NCI-H2107 (cell line): ENCODE measurements at places on chromosomes 1 and 21.
A peak's percentile ranks its signal among the peaks of the same experiment; 100 is the strongest.

DNA sequence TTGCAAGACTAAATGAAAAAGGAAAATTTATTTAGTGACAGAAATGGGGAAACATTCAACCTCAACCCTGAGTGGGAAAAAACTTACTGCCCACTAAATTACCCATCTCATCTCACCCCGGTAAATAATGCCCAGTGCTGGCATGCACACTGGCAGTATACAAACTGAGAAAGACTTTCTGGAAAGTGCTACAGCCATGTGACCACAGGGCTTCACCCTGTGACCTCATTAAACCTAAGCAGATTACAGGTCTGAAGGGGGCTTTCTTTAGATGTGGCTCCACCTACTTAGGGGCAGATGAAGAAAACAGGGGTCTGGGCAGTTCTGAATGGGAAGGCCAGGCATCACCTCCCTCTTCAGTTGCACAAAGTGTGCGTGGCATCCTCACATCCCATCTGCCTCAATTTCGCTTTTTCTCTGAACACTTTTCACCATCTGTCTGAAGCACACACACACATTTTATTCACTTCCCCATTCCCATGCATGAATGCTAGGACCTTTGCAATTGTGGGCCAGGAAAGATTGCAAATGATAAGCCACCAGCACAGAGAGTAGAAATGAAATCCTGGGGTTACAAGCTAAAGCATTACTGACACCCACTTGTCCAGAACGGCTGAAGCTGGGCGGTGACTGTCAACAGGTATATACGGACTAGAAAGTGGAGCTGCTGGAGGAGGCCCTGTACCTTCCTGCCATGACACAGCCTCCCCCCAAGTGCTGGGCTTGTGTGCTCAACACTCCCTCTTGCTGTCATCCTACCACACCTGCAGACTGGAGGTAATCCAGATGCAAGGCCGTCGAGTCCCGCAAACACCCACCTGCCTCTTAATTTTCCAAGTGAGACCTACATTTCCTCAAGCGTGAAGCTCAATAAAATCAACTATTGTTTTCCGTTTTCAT, 2.7 kb downstream of the NADK start:
- no peak for DNase-seq

DNA sequence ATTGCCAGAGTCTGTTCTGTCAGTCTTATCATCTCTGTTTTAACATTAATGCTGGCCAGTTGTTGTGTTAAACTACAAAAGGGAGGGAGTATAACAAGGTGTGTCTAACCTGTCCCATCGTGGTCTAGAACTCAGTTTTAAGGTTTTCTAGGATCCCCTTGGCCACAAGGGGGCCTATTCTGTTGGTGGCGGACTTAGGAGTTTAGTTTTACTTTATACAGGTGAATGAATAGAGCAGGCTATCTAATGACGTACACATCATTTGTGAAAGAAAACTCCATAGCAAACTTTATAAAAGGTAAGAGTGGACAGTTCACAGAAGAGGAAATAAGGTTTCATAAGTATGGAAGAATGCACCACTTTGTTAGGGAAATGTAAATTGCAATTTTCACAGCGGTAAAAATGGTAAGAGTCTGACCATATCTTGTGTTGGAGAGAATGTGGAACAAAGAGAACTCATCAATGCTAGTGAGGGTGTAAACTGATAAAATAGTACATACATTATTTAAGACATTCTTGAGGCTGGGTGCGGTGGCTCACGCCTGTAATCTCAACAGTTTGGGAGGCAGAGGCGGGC, 2.5 kb upstream of the ATF6 start:
- DNase-seq: no peak

GRCh38 chr1:20410503-20410902, 75.5 kb downstream of the CAMK2N1 start:
- DNase-seq: no peak

- no peak for DNase-seq
Measured at GRCh38 chr1:28865997-28866650, 48.2 kb upstream of the EPB41 start.

GRCh38 chr1:109792056-109792831, 28.5 kb upstream of the EPS8L3 start:
- DNase-seq: peak; percentile 17

DNA sequence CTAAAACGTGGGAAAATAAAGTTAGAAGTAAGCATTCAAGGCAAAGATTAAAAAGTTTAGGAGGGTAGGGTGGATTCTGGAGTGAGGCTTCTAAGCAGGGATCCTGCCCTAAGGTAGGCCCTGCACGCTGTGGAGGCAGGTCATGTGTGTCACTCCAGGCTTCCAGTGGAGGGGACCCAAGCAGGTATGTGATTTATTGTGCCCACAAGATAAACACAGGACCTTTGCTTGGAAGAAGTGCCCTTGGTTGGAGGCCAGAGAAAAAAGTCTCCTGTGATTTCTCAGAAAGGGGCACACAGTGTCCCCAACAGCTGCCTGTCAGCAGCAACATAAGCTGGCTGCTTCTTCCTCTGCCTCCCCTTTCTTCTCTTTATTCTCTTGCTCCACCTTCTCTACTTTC, 110.8 kb downstream of the FOXD2 start:
- DNase-seq: no peak

GRCh38 chr1:109290998-109291397, 8.1 kb upstream of the PSRC1 start:
- DNase-seq: no peak

DNA sequence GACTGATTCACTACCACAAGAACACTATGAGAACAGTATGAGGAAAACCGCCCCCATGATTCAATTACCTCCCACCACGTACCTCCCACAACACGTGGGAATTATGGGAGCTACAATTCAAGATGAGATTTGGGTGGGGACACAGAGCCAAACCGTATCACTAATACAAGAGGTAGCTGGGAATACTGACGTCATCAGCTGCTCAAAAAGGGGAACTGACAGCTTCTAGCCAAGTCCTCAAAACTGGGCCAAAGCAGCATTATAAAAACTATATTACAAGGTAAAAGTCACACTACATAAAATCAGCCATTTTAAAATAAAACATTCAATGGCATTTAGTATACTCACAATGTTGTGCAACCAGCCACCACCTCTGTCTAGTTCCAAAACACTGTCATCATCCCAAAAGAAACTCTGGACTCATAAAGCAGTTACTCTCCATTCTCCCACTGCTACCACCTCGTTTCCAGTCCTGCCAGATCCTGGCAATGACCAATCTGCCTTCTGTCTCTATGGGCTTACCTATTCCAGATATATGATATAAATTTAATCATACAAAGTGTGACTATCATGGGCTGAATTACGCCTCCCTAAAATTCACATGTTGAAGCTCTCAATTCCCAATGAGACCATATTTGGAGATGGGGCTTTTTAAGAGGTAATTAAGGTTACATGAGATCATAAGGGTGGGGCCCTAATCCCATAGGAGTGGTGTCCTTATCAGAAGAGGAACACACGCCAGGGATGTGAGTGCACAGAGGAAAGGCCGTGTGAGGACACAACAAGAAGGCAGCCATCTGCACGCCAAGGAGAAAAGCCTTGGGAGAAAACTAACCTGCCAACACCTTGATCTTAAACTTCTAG, 192.1 kb downstream of the SETD4 start:
- no peak for DNase-seq
